Liver (tissue), 10 donors: ENCODE measurements at places on chromosomes 1 and 21.
A peak's percentile ranks its signal among the peaks of the same experiment; 100 is the strongest.

GRCh38 chr1:13586001-13586400, 2.4 kb downstream of the PDPN start:
- no peaks in the 10 kb centered on the region for H3K36me3 ChIP-seq
- no peaks in the 10 kb centered on the region for H3K4me1 ChIP-seq
- no peak overlapping the region for H3K27ac ChIP-seq
- no peak overlapping the region for H3K4me3 ChIP-seq

GRCh38 chr21:18716578-18717138, 313.1 kb upstream of the TMPRSS15 start:
- H3K27ac ChIP-seq, result no peak overlapping the region
- no peaks in the 10 kb centered on the region for H3K36me3 ChIP-seq
- no peaks in the 10 kb centered on the region for H3K4me1 ChIP-seq
- no peak overlapping the region for H3K4me3 ChIP-seq
- H3K27me3 ChIP-seq, result no peaks in the 10 kb centered on the region
- no peak for DNase-seq

GRCh38 chr1:179923029-179923428, 31.6 kb upstream of the CEP350 start:
- peaks cover 11% of the 10 kb centered on the region for H3K36me3 ChIP-seq
- H3K27me3 ChIP-seq, result no peaks in the 10 kb centered on the region
- no peak overlapping the region for H3K4me3 ChIP-seq
- DNase-seq, result no peak
- H3K27ac ChIP-seq, result no peak overlapping the region
- no peaks in the 10 kb centered on the region for H3K4me1 ChIP-seq

DNA sequence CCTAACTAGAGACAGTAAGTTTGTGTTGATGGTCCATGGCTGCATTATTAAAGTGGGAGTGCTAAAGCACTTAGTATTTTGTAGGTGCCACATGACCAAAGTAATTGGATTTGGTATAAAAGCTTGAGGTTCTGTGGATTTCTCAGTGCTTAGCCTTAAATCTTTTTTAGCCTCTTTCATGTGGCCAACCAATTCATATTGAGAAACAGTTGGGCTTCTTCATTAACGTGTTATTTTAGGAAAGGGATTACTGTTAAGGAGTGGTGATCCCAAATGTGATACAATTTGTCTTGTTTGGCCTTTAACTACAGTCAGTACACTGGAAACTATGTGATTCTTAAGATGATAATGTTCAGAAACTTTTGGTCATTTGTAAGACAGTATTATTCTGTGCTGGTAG, 25.5 kb downstream of the MAN1A2 start:
- no peaks in the 10 kb centered on the region for H3K36me3 ChIP-seq
- H3K27me3 ChIP-seq, result no peaks in the 10 kb centered on the region
- H3K4me3 ChIP-seq, result no peak overlapping the region
- H3K4me1 ChIP-seq, result no peaks in the 10 kb centered on the region
- DNase-seq, result no peak

- no peak for DNase-seq
- no peaks in the 10 kb centered on the region for H3K27me3 ChIP-seq
- no peak overlapping the region for H3K4me3 ChIP-seq
These were observed 66.7 kb downstream of the ITPKB start for GRCh38 chr1:226672339-226672762.

- no peaks in the 10 kb centered on the region for H3K4me1 ChIP-seq
- no peak overlapping the region for H3K27ac ChIP-seq
- H3K27me3 ChIP-seq, result no peaks in the 10 kb centered on the region
- no peak overlapping the region for H3K4me3 ChIP-seq
- no peaks in the 10 kb centered on the region for H3K36me3 ChIP-seq
- DNase-seq, result no peak
These were observed 39.0 kb upstream of the ATG4C start for GRCh38 chr1:62744611-62745577.

GRCh38 chr1:151455966-151456365, 3.3 kb downstream of the POGZ start:
- DNase-seq, result no peak
- no peak overlapping the region for H3K27ac ChIP-seq
- no peak overlapping the region for H3K4me3 ChIP-seq
- H3K36me3 ChIP-seq, result no peaks in the 10 kb centered on the region
- no peaks in the 10 kb centered on the region for H3K27me3 ChIP-seq
- H3K4me1 ChIP-seq, result peaks cover 10% of the 10 kb centered on the region

GRCh38 chr1:33061834-33062233, 19.1 kb upstream of the AZIN2 start:
- H3K4me1 ChIP-seq, result no peaks in the 10 kb centered on the region
- no peaks in the 10 kb centered on the region for H3K36me3 ChIP-seq
- DNase-seq, result no peak
- no peak overlapping the region for H3K4me3 ChIP-seq
- no peak overlapping the region for H3K27ac ChIP-seq
- H3K27me3 ChIP-seq, result no peaks in the 10 kb centered on the region

DNA sequence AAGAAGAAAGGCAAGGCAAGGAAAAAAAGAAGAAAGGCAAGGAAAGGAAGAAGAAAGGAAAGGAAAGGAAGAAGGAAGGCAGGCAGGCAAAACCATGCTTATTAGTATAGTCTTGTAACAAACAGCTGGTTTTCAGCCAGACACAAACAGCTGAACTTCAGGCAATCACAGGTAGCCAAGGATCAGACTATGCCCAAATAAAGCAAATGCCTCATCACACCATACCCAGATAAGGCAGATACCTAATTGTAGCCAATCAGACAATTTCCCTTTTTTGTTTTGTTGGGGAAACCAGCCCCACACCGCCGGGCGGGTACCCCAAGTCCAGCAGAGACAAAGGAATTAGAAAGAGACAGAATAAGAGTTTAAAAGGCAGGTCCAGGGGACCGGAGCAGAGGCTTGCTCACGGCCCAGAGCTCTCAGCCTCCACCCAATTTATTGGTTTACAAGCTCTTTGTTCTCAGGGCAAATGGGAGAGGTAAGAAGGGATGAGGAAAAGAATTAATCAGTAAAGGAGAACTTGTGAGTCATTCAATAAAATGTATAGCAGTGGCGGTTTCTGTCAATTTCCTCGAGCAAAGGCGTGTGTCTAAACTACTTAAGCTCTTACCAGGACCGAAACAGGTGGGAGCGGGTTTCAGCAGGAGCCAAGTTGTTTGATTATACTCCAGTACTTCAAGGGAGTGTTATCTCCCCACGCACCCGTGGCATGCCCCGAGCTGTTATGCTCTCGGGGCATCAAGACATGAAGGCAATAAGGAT, 886.8 kb downstream of the KCNT2 start:
- H3K4me3 ChIP-seq, result no peak overlapping the region
- H3K27ac ChIP-seq, result no peak overlapping the region
- H3K4me1 ChIP-seq, result no peaks in the 10 kb centered on the region
- no peak for DNase-seq
- H3K36me3 ChIP-seq, result no peaks in the 10 kb centered on the region

DNA sequence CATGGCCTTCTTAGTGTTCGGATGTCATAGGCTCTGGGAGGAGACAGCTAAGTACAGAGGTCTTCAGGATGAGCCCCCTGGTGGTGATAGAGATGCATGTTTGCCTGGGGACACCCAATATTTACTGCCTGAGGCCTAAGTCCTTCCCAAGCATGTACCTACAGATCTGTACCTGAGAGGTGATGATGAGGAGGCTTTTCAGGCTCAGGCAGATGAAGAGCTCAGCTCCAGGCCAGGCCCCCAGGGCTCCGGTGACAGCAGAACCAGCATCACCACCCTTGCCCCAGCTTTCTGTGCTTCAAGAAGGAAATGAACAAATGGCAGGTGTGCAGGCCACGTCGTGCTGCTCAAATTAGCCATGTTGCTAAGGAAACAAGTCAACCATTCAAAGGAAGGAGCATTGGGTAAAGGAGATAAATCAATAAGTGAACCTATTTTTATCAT, 21.1 kb downstream of the CACNA1E start:
- H3K27ac ChIP-seq, result no peak overlapping the region
- DNase-seq, result no peak
- no peaks in the 10 kb centered on the region for H3K36me3 ChIP-seq
- no peak overlapping the region for H3K4me3 ChIP-seq

- H3K36me3 ChIP-seq, result peaks cover 4% of the 10 kb centered on the region
- H3K4me3 ChIP-seq, result no peak overlapping the region
These were observed 6.7 kb downstream of the ZBTB7B start for GRCh38 chr1:155009221-155009711.

DNA sequence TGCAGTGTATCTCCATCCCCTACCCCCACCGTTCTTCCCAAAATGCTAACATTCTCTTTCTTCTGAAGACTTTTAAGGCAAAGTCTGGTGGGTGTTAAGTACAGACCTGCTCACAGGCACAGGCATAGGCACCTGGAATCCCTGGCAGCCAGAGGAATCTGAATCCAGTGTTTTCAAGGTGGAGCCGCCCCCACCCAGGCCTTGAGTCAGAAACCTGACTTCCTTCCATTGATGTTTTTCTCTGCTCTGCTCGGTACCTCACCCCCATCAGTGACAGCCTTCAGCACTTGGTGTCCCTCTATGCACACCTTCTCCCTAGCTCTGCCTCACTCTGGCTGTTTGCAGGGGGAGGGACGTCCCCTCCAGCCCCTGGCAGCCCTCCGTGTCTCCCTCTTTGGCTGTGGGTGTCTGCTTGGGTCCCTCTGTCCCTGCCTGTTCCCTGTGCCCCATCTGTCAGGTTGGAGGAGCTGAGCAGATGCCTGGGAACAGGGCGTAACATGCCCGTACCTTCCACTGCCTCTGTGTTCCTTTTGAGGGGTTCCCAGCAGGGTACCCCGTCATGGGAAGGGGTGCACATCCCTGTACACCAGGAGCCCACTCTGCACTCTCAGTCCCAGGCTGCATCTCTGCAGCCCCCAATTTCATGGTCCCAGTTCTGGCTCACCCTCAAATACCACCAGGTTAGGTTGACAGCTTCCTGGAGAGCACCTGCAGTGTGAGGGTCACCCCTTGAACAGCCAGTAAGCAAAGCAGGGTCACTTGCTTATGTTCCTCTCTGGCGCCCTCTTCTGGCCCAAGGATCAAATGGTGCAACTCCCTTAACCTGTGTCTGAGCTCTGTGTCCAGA, 6.7 kb downstream of the NCDN start:
- no peaks in the 10 kb centered on the region for H3K27me3 ChIP-seq
- DNase-seq, result peak; percentile 86
- no peak overlapping the region for H3K4me3 ChIP-seq

DNA sequence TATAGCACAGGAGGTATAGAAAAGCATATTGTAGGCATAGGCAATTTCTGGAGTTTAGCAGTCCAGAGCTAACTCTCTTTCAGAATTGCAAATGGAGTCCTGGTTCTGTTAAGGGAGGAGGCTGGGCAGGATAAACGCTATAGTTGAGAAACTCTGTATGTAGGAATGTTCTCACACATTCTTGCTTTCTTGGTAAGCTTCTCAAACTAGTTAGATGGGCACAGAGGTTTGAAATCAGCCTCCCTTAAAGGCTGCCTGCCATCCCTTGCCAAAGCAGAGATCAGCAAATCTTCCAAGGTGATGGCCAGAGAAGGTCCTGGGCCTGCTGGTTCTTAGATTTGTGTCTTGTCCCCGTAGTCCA, 42.9 kb upstream of the TADA1 start:
- H3K27me3 ChIP-seq, result no peaks in the 10 kb centered on the region
- no peak for DNase-seq
- no peak overlapping the region for H3K4me3 ChIP-seq
- no peaks in the 10 kb centered on the region for H3K36me3 ChIP-seq

DNA sequence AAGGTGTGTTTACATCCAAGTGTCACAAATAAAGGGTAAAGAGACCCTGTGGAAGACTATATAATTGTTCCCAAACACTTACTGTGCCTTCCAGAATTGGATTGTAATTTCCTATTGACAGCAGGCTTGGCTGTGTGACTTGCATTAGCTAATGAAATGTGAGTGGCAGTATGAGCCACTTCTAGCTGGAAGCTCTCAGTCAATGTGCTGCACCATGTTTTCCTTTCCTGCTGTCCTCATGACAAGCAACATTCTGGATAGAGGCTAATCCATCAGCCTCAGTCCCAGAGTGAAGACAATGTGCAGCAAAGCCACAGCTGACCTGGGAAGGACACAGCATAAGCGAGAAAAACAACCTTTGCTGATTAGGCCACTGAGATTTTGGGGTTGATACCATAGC, 5.9 kb upstream of the FOXJ3 start:
- DNase-seq, result no peak
- peaks cover 6% of the 10 kb centered on the region for H3K4me1 ChIP-seq
- no peaks in the 10 kb centered on the region for H3K36me3 ChIP-seq
- no peaks in the 10 kb centered on the region for H3K27me3 ChIP-seq
- no peak overlapping the region for H3K27ac ChIP-seq
- H3K4me3 ChIP-seq, result no peak overlapping the region

- H3K36me3 ChIP-seq, result no peaks in the 10 kb centered on the region
- no peaks in the 10 kb centered on the region for H3K27me3 ChIP-seq
- DNase-seq, result no peak
- H3K4me1 ChIP-seq, result no peaks in the 10 kb centered on the region
- H3K27ac ChIP-seq, result no peak overlapping the region
These were observed 1.7 kb upstream of the KRTAP7-1 start for GRCh38 chr21:30831194-30831765.

DNA sequence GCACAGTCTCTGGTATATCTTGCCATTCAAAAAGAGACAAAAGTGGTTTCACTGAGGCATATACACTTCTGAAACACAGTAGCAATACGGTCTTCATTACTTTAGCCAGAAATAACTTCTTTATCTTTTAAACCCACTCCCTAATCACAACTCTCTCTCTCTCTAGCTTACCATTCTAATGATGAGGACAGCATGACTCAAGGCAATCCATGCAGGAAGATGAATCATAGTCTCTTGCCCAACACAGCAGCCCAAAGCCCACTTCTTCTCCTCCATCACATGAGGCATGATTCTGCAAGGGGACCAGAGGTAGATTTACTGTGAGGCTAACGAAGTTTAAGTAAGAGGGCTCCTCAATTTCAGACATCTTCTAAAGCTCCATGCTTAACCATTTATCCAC, 285.0 kb upstream of the NR5A2 start:
- H3K4me3 ChIP-seq, result no peak overlapping the region
- H3K4me1 ChIP-seq, result no peaks in the 10 kb centered on the region
- no peaks in the 10 kb centered on the region for H3K36me3 ChIP-seq
- H3K27ac ChIP-seq, result no peak overlapping the region

DNA sequence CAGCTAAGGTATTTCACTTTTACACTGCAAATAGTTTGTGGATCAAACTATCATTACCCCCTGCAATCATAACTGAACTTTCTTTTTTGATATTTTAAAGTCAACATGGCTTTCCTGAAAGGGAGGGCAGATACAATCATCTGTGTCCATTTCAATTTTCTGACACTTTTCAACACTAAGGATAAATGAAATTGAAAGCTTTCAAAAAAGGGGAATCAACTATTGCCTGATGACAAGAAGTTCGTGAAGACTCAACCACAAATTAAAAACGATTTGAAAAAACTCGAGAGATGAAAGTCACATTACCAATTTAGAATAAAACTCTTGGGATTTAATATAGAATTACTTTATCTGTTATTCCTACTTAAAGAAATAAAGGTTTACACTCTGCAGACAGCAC, 11.7 kb downstream of the SRSF4 start:
- peaks cover 15% of the 10 kb centered on the region for H3K36me3 ChIP-seq
- H3K4me3 ChIP-seq, result no peak overlapping the region
- H3K27me3 ChIP-seq, result no peaks in the 10 kb centered on the region
- no peak overlapping the region for H3K27ac ChIP-seq
- H3K4me1 ChIP-seq, result peaks cover 26% of the 10 kb centered on the region

GRCh38 chr1:147837964-147838292, 64.7 kb upstream of the GJA8 start:
- H3K4me3 ChIP-seq, result no peak overlapping the region
